ENCODE measurements at places on chromosomes 1 and 21.

- no peak for DNase-seq
Observed at GRCh38 chr1:196545222-196545621, 63.0 kb downstream of the KCNT2 start.

DNA sequence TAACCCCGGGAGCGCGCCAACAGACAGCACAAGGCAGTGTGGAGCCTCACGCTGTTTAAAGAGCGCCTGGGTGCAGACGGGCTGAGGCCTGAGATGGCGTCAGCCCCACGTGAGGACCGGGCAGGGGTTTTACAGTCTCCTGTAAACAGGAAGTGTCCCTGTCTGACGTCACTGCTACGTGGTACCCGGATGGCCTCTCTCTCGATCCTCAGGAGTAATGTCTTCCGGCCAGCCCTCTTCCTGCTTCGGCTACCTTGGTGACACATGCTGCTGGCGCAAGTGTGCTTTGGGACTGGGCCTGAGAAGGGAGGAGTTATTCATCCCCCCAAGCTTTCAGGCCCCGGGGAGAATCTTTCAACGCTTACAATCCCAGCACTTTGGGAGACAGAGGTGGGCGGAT lies 41.2 kb downstream of the CNST start:
- no peak for DNase-seq

- DNase-seq: no peak
Observed at GRCh38 chr1:150551051-150551783, 2.0 kb downstream of the ADAMTSL4 start.

GRCh38 chr1:30684259-30684658 lies 39.1 kb downstream of the MATN1 start:
- no peak for DNase-seq

GRCh38 chr1:160866001-160866694 lies 3.5 kb upstream of the CD244 start:
- no peak for DNase-seq

DNA sequence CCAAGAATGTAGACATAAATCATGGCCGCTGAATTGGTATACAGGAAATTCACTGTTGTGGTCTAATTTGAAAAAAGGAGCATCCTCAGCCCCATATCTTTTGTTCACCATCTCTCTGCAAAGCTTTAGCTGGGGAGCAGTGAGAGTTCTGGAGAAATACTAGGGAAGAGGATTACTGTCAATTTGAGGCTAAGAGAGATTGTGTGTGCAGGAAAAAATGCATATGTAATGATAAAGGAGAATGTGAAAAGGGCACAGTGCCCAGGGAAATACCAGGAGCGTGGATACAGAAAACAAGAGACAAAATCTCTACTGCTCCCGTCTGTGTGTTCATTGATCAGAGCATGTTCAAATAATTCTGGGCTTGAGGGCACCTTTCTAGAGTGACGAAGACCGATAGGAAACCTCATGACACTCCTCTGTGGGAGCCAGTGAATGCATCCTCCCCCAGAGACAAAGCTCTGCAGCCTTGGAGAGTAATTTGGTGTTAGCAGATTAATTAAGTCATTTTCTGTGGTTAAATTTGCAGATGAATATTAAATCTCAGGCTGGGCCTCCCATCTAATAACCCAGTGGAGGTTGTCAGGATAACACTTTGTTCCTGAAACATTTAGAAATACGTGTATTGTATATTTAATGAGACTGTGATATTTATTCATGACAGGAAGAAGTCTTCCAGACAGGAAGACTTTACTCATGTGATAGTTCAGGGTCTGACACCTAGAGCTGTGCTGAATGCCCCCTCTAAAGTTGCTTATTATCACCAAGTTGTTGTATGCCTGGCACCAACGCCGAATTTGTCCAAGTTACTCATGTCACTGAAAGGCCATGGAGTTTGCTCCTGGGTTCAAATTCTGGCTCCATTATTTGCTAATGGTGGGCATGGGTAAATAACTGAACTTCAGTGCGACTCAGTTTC lies 287.3 kb upstream of the SGIP1 start:
- DNase-seq: no peak

DNA sequence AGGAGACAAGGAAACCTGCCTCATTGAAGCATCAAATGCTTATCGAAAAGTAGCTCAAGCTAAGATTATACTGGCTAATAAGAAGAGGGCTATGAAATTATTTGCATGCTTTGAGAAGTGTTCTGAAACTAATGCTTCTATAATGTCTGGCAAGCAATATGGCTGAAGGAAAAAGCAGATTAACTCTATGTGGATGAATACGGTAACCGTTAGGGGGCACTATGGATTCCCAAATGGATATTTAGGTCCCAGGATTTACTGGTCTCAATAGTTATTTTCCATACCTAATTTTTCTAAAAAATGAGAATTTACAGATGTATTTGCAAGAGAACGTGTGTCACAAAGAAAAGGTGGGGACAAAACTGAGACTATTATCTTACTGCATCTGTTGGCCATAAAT lies 34.6 kb upstream of the RRP15 start:
- no peak for DNase-seq

- no peak for DNase-seq
Observed at GRCh38 chr1:26305667-26306289, 658 bp downstream of the UBXN11 start.

DNA sequence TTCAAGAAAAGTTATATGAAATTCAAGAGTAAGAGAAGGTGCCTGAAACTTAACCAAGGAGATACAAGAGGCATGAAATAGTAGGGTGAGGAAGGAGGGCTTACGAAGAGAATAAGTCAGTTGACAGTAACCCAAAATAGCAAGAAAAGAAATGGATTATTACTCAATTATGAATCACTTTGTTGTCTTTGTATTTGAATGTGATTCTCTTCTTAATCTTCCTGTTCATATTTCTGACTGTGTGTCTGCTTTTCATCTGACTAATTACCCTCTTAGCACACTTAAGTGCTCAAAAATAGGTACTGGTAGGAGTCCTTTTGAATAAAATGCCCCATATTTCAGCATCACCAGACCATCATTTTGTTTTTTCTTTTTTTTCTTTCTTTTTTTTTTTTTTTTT lies 39.4 kb downstream of the GLMN start:
- no peak for DNase-seq

DNA sequence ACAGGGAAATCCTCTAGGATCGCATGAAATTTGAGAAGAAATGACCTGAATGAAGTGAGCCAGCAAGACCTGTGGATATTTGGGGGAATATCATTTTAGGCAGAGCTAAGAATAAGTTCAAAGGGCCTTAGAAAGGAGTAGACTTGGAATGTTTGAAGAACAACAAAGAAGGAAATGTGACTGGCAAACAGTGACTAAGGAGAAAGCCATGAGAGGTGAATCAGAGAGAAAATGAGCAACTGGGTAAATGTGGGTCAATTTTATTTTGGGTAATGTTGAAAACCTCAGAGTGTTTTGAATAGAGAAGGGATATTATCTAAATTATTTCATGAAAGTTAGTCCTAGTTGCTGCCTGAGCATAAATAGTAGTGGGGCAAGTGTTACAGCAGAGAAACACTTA lies 672.8 kb downstream of the LMO4 start:
- no peak for DNase-seq

GRCh38 chr1:160868141-160868540 lies 5.5 kb upstream of the CD244 start:
- no peak for DNase-seq

- DNase-seq: no peak
Observed at GRCh38 chr1:214573386-214574318, 22.2 kb upstream of the PTPN14 start.

DNA sequence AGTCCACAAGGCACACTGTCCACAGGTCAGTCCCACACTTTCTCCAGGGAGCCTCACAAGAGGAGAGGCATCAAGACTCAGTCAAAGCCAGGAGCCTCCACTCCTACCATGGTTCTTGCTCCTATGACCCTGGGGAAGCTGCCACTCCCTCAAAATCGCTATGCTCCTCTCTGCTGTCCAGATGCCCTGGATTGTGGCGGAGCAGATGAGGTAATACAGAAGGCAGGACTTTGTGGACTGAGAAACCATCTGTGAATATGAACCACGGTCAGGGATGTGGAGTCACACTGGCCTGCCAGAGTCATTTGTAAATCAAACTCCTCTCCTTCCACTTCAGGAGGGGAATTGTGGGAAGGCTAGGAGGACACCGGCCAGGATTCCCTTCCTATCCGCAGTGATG lies 20.6 kb downstream of the VWA5B1 start:
- DNase-seq: no peak

GRCh38 chr21:20698585-20698984 lies 299.6 kb upstream of the NCAM2 start:
- DNase-seq: no peak

DNA sequence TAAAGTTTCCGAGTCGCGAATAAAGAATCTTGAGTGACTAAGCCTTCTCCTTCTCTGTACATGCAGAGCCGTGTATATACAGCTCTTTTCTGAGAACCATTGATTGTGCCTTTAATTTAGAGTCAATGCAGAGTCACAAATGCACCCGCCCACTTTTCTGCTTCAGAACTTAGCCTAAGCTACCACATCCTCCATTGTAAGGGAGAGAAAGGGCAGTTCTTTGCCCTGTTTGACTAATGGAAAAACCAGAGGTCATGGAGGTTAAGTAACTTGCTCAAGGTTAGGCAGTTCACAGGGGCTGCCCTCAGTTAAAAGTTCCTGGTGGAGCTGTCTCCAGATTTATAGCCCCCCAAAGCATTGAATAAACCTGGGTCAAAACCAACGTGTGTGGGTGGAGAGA lies 139.6 kb downstream of the TOMM20 start:
- no peak for DNase-seq

DNA sequence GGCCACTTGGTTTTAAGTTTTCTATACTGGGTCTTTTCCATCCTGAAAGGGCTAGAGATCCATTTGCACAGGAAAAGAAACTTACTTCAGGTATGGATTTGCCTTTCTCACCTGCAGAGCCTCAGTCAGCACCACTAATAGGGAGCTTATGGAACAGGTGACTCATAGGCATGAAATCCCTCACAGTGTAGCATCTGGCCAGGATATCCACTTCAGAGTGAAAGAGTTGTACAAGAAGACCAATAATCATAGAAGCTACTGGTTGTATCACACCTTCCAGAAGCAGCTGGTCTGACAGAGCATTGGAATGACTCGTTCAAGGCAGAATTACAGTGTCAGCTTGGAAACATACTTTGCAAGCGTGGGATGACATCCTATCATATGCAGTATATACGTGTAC lies 26.3 kb upstream of the SYT14 start:
- no peak for DNase-seq

DNA sequence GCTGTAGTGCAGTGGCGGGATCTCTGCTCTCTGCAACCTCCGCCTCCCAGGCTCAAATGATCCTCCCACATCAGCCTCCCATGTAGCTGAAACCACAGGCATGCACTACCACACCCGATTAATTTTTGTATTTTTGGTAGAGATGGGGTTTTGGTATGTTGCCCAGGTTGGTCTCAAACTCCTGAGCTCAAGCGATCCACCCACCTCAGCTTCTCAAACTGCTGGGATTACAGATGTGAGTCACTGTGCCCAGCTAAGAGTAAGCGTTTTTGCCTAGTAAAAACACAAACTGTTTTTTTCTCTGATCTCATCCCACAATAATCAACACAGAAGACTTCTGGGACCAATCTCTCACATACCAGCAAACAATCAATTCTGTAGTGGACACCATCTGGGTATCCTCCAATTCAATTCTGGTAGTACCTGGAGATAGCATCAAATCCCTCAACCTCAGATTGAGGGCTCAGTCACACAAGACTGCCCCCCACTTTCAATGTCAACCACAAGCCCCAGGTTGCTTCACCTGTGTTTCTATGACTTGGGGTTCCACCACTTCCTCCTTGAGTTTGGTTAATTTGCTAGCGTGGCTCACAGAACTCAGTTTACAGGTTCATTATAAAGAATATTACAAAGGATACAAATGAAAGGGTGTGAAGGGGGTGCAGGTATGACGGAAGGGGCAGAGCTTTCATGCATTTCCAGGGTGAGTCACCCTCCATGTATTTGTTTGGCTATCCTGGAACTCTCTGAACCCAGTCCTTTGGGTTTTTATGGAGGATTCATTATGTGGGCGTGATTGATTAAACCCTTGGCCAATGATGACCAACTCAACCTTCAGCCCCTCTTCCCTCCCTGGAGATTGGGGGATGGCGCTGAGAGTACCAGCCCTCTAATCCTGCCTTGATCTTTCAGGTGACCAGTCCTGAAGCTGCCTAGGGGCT lies 40.0 kb upstream of the RHOU start:
- DNase-seq: no peak

- DNase-seq: no peak
Observed at GRCh38 chr1:78591971-78592370, 28.3 kb upstream of the IFI44L start.

- DNase-seq: no peak
Observed at GRCh38 chr1:170559166-170559565, 27.2 kb downstream of the GORAB start.

DNA sequence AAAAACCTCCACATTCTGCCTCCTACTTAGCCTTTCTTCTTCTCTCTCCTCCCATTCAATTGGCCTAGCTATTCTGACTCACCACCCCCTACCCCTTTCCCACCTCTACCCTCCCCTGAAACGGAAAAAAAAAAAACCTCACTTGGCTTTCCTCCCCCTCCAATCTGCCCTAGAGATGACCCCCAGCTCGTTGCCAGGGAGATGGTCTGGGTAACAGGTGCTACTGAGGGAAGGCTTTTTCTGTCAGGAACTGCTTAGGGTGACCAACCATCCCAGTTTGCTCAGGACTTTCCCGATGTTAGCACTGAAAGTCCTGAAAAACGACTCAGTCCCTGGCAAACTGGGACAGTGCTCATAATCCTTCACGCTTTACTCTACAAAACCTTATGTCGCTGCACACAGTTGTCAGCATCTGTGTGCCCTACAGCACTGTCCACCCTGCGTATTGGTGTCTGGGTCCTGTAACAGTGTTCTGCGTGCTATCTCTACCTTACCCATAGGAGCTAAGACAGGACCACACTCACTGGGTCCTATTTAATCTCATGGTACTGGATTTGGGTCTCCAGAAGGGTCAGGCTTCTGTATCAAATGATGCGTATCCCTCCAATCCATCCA lies 7.7 kb upstream of the CADM3 start:
- DNase-seq: no peak

Measured in ascending aorta (tissue), 2 donors.